ENCODE measurements at places on chromosomes 2 and 18. TPM values are rescaled to one million over a fixed set of nuclear protein-coding genes. Genes with fewer than 3 reads are reported as not detected.

The ZNF804A gene
- 0.13 TPM for total RNA-seq

GRCh38 chr18:78046631-78047030 lies 797.0 kb downstream of the GALR1 start:
- no peak for DNase-seq

GRCh38 chr2:236928380-236929037 lies 157.2 kb upstream of the COPS8 start:
- no peak for DNase-seq

DNA sequence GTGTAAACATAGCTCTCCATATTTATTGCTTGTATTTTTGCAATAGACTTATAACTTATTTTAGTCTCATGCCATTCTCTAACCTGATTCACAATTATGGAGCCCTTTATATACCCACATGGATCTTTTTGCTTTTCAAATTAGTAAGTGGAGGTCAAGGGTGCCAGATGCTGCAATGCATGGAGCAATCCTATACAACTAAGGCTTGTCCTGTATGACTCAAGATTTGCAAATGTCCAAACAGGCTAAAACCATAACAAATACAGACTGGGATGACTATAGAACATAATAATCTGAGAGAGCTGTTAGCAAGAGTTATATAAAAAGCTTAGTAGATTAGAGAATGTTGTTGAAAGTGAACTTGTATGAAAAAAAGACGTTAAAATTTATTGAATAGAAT lies 690.4 kb upstream of the NRXN1 start:
- DNase-seq: no peak

- no peak for DNase-seq
Measured at GRCh38 chr2:204049635-204050034, 113.1 kb downstream of the ICOS start.

- DNase-seq: no peak
Measured at GRCh38 chr2:133012847-133013734, 343.1 kb upstream of the LYPD1 start.

The LOXL3 gene
- total RNA-seq: 9.2 TPM

DNA sequence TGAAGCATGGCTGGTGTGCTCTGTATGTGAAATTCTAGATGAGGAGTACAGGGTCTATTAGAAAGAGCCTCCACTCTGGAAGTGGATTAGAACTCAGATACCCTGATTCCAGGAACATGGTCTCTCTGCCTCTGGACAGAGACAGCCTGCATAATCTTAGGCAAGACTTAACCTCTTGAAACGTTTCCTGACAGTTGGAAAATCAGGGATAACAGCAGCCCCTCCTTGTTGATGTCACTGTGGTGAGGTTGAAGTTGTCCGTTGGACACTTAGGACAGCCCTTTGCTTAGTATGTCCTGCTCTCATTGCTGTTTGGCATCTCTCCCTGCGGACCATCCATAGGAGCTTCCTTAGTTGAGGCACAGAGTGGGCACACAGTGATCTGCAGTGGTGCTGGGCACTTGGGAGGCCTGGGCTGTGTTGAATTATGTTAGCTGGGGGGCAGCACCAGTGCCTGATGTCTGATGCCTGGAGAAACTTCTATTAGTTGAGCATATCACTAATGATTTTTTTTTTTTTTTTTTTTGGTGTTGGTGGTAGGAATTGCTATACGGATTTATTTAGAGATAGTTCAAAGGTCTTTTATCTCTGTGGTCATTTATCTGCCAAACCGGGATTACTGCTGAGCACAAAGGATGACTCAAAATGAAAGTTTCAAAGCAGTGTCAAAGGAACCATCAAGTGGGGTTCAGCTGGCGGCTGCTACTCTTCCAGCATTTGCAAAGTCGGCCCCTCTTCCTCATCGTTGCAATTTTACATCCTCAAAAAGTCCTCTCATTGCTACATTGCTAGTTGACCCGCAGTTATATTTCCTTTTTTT lies 28.8 kb downstream of the SETBP1 start:
- DNase-seq: no peak

DNA sequence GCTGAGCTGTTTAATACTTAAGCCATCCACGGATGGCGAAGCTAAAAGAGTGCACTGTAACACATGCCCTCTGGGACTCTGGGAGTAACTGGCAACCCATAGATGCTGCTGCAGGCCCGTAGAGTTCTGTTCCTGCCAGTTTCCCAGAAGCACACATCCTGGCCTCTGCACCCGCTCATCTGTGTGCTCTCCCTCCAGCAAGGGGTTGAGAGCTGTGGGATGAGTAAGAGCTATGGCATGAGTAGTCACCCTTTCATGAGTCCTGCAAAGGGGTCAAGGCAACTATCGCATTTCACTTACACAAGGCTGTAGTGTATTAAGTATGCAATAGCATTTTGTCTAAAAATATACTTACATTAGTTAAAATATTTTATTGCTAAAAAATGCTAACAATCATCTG lies 1341.8 kb upstream of the NXPH2 start:
- DNase-seq: no peak

DNA sequence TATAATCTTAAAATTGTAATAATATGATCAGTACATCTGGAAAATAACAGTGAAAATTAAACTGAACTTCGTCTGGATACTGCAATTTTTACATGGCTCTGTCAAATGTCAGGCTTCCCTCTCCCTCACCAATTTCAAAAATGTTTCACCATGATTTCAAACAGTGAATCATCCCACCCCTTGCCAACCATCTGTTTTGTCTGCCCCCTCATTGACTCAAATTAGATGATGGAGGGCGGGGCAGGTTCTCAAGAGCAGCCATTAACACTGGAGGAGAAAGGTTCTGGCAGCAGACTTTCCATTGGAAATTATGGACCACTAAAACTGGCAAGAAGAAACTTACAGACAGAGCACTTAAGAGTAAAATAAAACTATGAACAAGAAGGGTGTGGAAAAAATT lies 1195.7 kb upstream of the ZEB2 start:
- no peak for DNase-seq

The NEU4 gene
- not detected for total RNA-seq

DNA sequence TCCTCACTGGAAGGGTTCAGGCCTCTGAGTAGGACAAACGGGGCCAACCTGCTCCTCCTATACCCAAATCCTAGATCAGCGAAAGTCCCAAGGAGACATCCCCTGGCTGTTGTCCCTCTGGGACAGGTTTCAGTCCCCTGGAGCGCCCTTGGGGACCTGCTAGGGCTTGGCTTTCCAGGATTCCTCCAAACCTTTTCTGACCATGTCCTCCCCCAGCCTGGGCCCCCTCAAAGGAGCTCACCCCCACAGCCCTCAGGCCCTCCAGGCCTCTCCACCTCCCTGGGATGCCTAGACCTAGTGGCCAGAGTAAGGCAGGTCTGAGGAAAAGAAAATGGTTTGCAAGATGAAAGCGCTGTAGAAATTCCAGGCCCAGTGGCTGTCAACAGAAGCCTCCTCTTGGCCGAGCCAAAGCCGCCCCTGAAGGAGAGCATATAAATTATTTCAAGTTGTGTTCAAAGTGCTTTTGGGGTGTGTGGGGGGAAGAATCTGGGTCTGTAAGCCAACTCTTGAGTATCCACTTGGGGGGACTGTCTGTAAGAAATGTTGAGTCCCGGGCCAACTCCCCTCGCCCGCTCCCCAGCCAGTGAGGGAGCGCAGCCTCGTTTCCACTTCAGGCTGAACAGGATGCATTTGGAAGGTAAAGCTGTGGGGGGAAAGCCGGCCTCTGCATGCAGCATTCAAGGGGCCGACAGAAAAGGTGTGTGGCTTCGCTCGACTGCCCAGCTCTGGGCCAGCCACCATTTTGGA lies 158.6 kb downstream of the DYSF start:
- DNase-seq: peak; percentile 37

- DNase-seq: no peak
Measured at GRCh38 chr18:24499814-24500213, 39.4 kb downstream of the HRH4 start.

The IL1R2 gene
- total RNA-seq: 5.7 TPM

The MYL1 gene
- not detected for total RNA-seq
